HEK293T (cell line): ENCODE measurements at places on chromosomes 11 and 22.
A peak's percentile ranks its signal among the peaks of the same experiment; 100 is the strongest.

DNA sequence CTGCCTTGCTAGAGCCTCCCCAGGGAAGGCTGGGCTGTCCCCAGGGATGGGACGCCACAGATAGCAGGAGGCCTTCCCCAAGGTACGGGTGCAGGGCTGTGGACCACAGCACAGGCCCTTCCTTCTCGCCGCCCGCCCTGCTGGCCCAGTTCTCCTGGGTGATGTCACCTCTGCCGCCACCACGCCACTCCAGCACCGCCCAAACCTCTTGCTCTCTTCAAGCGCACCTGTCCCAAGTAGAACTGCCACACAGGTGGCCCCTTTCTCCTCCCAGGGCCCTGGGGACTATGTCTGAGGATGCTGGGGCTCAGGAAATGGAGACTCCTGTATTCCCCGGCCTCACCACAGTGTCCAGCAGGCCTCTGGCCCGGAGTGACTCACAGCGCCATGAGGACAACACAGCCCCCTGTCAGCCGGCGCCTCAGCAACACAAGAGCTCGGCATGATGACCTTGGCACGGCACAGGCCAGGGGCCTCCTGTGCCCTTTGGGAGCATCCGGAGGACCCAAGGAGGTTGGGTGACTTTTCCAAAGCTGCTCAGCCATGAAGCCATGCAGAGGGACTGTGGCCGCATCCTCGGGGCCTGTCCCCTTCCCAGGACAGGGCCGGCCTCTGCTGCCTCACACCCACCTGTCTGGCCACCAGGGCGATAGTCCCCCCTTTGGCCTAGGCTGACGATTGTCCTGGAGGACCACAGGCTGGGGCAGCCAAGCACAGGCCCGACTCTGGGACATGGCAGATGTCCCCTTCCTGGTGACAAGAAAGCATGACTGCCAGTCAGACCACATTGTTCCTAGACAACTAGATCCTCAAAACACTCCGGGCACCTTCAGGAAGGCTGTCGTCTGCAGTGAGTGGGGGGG is 1023.5 kb downstream of the BRD1 start:
- DNase-seq = no peak

GRCh38 chr22:46737976-46738646 is at the start of gene CERK:
Gene CERK (minus strand): TSS chr22:46738252. CDS start chr22:46738148, 104 bp downstream.
- DNase-seq = peak; percentile 77

- DNase-seq = no peak
Measured at GRCh38 chr11:94926698-94927237, 46.6 kb downstream of the CWC15 start.

DNA sequence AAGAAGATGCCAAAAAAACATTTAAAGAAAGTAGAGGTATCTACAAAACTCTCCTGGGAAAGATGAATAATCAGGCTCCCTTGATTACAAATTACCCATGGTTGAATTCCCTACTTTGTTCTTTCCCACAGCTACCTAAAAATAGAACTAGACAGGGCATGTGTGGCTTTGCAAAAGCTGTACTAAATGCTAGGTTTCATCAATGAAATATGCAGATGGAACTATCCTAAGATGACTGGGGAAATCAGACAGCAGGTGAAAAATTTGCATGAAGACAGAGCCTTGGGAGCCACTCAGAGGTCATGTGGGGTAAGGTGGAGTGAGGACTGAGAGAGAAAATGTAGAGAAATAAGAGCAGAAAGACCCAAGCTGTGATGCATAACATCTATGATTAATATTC is 14.7 kb downstream of the LAYN start:
- no peak for DNase-seq

DNA sequence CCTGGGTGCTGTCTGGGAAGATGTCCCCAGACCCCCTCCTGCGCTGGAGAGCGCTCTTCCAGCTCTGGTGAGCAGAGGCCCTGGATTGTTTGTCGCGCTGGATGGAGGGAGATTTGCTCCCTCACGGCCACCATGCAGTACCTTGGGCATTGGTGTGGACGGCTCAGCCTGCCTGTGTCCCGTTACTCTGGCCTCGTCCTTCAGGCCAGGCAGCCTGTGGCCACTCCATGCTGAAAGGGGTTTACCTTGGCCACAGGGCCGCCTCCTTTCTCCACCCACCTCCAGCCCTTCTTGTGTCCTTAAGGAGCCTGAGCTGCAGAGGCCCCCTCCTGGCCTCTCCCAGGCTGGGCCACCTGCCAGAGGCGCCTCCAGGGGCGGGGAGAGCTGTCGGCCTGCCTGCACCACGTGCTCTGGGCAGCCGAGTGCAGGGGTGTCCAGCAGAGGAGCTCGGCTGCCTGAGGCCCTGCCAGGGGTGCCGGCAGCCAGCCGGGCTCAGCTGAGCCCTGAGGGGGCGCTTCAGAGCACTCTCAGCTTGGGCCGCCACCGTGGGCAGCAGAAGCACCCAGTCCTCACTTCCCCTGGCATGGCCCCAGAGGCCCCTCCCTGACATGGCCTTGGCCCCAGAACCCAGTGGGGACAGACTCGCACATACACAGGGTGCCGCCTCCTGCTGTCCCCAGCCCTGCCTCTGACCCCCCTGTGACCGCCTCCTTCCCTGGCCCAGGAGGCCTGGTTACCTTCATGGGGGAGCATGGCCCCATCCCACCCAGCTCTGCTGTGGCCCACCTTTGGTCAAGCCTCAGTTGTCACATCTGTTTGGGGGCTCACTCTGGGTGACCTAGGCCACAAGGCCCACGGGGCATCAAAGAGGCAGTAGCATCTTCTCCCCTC is 3.4 kb downstream of the CCND1 start:
- DNase-seq = no peak
